ENCODE measurements at places on chromosomes 4 and X. TPM values are rescaled to one million over a fixed set of nuclear protein-coding genes. Genes with fewer than 3 reads are reported as not detected.

DNA sequence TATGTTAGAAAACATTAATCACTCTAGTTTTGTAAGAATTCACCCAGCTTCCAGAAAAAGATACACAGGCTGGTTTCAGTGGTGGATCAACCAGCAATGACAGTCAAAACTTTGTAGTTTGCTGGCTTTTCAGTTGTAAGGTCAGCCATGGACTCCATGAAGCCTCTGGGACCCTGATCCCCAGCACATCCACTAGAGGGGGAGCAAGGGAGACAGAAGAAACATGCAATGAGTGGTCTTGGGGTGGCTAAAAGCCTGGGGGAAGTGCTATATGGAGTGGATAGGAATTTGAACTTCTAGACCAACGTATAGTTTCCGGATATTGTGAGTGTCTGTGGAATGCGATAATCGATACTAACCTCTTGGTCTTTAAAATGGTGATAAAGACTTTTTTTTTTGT is 72.7 kb downstream of the AFF2 start:
- DNase-seq, result no peak

DNA sequence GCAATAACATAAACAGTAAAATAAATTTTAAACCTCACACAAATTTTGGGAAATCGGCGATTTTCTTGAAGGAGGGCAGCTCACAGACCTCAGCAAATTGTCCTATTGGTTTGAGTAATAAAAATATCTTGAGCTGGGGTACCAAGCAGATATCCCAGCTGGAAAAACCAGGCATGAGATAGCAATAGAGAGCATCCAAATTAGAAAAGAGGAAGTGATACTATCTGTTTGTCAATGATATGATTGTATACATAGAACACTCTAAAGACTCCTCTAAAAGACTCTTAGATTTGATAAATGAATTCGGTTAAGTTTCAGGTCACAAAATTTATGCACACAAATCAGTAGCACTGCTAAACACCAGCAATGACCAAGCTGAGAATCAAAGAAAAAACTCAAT is 90.5 kb upstream of the ACTRT1 start:
- DNase-seq, result no peak

- DNase-seq, result no peak
Measured at GRCh38 chr4:72136429-72136828, 104.6 kb downstream of the NPFFR2 start.

DNA sequence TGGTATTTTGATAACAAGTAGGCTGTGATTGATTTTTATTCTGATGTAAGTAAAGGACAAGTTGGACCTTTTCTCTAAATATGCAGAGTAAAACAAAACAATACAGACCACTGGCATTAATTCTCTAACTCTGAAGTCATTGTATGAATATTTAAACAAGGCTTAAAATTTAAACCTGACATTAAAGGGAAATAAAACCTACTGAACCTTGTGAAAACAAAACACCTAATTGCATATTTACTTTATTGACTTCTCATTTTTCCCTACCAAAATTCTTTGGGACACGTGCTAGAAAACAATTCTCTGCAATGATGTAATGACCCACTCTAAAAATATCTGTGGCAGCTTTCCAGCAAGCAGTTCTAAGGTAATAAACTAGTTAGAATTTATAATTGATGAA is 369.7 kb upstream of the TRAM1L1 start:
- DNase-seq, result no peak

GRCh38 chr4:15648600-15648999 is 6.6 kb downstream of the FBXL5 start:
- no peak for DNase-seq

DNA sequence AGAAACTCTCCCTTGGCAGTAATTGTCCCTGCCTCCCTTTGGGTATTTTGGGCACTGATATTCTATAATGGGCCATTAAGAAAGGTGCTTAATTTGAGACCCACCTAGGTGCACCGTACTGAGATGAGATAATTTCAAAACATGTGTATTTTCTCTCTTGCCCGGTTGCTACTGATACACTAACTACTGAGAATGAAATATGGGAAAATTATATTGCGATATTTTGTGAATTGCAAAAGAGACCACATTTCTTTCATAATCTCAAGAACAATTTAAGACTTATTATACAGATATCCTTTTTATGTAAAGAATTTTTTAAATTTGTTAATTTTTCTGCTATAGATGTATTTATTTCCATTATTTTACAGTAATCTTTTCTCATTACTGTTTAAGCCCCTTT is 284.9 kb downstream of the ADGRL3 start:
- DNase-seq, result no peak

DNA sequence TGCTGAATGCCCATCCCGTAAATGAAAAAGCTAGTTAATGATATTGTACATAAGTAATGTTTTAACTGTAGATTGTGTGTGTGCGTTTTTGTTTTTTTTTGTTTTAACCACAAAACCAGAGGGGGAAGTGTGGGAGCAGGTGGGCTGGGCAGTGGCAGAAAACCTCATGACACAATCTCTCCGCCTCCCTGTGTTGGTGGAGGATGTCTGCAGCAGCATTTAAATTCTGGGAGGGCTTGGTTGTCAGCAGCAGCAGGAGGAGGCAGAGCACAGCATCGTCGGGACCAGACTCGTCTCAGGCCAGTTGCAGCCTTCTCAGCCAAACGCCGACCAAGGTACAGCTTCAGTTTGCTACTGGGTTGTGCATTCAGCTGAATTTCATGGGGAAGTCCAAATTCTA is at the start of gene SPP1:
Gene SPP1 (plus strand): TSS at position 249 of the 400 bp plus-strand sequence. CDS start 1,182 bp downstream, outside the sequence.
- no peak for DNase-seq

GRCh38 chr4:161540265-161540664 is 623.5 kb downstream of the FSTL5 start:
- DNase-seq, result no peak

GRCh38 chr4:112296949-112297880 is at the start of gene ALPK1:
ALPK1 (plus strand) TSS chr4:112297369.
- DNase-seq, result no peak

Gene SLC6A14
- total RNA-seq, result 0.40 TPM

Gene PCDH19
- 0.35 TPM for total RNA-seq

Gene BTC
- total RNA-seq, result 4.2 TPM

Gene FGFR3
- total RNA-seq, result 168 TPM

Gene GABRQ
- total RNA-seq, result not detected
